ENCODE measurements at places on chromosomes 16 and 17. TPM values are rescaled to one million over a fixed set of nuclear protein-coding genes. Genes with fewer than 3 reads are reported as not detected.

The MYH1 gene
- 1.6 TPM for total RNA-seq

DNA sequence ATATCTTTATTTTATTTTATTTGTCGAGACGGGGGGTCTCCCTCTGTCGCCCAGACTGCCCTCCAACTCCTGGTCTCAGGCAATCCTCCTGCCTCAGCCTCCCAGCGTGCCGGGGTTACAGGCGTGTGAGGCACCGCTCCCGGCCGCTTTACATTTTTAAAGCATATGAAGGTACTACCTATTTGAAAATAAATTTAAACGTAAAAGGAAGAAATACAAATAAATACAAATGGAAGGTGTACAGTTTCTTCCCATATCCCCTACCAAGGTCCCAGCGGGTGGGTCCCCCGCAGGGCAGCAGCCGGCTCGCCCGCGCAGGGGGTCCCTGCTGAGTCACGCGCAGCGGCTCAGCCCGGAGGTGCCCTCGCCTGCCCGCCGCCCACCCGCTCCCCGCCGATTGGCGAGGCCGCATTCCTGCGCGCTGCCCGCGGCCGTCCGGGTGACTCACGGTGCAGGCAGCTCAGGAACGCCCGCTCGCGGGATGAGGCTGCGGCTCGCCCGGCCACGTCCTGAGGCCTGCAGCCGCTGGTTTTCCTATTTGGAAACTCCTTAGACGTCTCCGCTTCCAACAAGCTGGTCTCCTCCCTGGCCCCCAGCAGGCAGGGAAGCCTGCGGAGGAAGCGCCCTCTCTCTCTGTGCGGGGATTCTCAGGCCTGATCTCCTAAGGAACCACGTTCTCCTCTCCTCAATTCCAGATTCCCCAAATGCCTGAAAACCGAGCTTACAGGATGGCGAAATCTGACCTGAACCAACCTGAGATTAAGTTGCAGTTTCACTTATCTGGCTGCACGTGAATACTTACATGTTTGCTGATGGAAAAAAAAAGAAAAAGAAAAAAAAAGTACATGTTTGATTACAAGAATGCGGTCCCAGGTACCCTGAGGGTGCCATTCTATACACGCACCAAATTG is 54.8 kb upstream of the MAP3K14 start:
- peak; percentile 82 for DNase-seq

DNA sequence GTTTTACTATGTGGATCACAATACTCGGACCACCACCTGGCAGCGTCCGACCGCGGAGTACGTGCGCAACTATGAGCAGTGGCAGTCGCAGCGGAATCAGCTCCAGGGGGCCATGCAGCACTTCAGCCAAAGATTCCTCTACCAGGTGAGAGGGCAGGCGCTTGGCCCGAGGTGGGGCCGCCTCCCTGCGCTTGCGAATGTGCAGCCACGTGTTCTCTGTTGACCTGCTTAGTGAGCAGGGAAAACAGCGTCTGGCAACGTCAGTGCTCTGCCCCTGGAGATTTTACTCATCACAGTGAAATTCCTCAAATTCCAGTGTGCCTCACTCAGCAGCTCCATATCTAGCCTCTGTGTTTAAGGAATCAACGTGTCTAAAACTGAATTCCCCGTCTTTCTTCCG is 33.4 kb upstream of the CLEC18A start:
- DNase-seq = no peak

GRCh38 chr16:23071196-23072083 is 77.8 kb downstream of the USP31 start:
- no peak for DNase-seq

DNA sequence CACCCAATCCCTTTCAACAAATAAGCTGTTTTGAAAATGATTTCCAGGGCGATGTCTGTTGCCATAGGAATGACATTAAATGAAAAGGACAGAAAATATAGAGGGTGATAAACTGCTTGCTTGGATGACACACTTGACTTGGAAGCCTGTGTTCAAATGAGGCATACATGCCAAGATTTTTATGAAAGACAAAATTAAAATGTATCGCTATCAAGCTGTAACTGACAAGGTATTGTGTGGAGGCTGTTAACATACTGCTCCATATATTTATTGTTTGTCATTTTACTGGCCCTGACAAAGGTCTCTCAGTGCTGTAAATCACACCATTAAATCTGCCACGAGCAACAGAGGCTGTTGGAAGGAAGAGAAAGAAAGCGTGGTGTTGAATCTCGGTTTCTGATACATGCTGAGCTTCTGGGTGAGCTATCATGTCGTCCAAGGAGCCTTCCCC is 456.2 kb upstream of the SALL1 start:
- DNase-seq = no peak

- no peak for DNase-seq
Observed at GRCh38 chr17:41396996-41397660, at the start of gene KRT31. TSS of gene KRT31 (minus strand) at chr17:41397608. CDS start at chr17:41397539, 69 bp downstream.

- peak; percentile 80 for DNase-seq
Observed at GRCh38 chr17:39629494-39629880, 2.7 kb downstream of the PPP1R1B start.

The SPN gene
- 1.9 TPM for total RNA-seq

DNA sequence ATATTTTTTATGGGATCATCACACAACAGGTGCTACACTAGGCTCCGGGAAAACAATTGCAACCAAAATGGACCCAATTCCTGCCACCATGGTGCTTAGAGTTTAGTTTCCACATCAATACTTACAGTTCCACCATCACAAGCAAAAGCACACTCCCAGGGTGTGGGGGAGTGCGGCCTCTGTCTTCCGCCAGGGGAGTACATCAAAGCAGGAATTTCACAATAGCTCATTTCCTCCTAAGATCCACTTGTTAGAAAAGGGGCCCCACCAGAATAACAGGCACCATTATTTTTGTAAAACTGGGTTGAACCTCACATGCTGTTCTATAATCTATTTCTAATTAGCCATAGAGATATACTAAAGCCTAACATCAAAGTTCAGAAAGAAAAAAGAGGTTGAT is 44.3 kb upstream of the PSMD7 start:
- DNase-seq = no peak

The KRTAP1-1 gene
- not detected for total RNA-seq

DNA sequence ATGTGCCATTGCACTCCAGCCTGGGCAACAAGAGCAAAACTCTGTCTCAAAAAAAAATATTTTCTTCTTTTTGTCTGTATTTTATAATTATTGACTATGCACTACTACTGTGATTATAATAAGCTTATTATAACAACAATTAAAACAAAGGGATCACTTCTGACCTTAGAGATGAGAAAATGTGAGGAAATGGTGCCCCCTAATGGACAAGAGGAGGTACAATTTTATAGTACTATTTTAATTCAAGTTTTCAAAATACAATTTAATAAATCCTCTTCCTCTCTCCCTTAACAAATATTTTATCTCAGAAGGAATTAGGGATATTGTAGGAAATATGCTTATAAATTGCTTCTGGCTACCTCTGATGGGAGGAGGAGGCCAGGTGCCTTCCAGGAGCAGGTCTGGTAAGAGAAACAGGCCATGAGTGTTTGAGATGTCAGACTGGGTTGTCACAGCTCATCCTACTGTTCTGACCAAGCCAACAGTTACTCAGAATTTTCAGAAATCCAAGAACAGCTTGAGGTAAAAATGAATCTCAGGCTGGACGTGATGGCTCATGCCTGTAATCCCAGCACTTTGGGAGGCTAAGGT is 14.0 kb downstream of the VPS53 start:
- DNase-seq = no peak

The CIBAR2 gene
- total RNA-seq = not detected

DNA sequence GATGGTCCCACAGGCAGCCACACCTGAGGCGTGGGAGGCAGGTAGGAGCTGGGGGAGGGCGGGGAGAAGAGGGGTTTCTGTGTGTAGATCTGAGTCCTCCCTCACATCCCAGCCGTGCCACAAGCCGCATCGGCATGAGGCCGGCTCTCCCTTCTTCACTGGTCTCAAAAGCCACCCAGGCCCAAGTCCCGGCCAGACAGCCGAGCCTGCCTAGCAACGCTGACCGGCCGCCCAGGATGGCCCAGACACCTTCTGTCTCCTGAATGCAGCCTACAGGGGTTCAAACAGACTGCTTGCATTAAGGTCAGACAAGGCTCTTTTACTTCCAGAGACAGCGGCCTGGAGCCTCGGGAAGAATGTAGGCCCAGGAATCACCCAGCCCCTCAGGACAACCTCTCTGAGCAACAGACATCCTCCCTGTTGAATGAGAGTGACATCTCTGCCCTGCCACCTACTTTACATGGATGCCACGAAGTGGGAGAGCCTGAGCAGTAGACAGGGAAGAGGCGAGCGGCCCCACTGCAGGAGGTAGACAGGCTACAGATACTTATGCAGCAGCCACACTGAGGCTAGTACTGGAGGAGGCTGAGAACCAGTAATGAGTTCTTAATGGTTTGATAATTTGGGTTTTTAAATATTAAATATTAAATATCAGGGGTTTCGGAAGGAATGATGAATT is 69.6 kb downstream of the N4BP1 start:
- DNase-seq = no peak

The ABCA8 gene
- 14.7 TPM for total RNA-seq

The OR1D5 gene
- total RNA-seq = not detected

DNA sequence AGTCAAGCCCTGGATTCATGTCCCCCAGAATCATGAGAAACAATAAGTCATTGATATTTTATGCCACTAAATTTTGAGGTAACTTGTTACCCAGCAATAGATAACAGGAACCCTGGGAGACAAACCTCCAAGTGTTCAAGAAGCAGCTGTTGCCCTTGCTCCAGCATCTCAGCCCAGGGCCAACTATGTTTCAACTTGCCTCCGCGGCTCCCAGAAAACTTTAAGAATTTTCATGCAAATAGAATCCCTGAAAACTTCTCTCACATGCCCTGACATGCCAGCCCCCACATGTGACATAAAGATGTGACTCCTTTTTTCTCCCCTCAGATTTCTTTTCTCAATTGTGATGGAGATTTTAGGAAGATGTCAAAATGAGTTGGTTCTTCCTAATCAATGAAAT is 22.8 kb downstream of the LYRM9 start:
- no peak for DNase-seq

GRCh38 chr16:54285414-54286089 is 1.0 kb downstream of the IRX3 start:
- no peak for DNase-seq

DNA sequence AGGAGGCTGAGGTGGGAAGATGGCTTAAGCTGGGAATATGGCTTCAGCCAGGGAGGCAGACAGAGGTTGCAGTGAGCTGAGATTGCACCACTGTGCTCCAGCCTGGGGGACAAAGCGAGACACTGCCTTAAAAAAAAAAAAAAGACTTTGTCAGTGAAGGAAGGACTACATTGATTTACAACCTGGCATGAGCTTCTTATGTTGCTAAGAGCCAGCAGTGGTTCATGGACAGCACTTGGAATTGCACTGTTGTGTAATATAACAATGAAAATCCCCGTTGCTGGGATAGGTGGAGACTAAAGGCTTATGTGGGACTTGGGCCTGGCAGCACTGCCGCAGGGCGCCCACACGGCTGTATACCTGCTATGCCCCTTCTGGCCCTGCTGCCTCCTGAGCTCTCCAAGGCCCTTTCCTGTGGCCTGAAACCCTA is 14.1 kb upstream of the SLC16A5 start:
- peak; percentile 53 for DNase-seq

The PIK3R5 gene
- total RNA-seq = 0.40 TPM

The SOST gene
- not detected for total RNA-seq

The KCNH6 gene
- total RNA-seq = not detected

GRCh38 chr17:20202141-20202621 is 193.0 kb downstream of the SPECC1 start:
- peak; percentile 52 for DNase-seq

GRCh38 chr17:73546770-73547536 is 97.3 kb downstream of the SDK2 start:
- DNase-seq = peak; percentile 70

GRCh38 chr17:64148699-64149098 is 18.8 kb upstream of the ERN1 start:
- no peak for DNase-seq

The MYH3 gene
- total RNA-seq = 6.6 TPM

- no peak for DNase-seq
Observed at GRCh38 chr16:72788269-72788809, 259.6 kb downstream of the ZFHX3 start.

The NECAB2 gene
- total RNA-seq = 0.41 TPM

The GALNS gene
- total RNA-seq = 54.6 TPM

The GRAPL gene
- not detected for total RNA-seq

- no peak for DNase-seq
Observed at GRCh38 chr17:9332132-9332494, 243.5 kb downstream of the STX8 start.

GRCh38 chr16:66289051-66289680 is 77.3 kb upstream of the CDH5 start:
- DNase-seq = no peak

DNA sequence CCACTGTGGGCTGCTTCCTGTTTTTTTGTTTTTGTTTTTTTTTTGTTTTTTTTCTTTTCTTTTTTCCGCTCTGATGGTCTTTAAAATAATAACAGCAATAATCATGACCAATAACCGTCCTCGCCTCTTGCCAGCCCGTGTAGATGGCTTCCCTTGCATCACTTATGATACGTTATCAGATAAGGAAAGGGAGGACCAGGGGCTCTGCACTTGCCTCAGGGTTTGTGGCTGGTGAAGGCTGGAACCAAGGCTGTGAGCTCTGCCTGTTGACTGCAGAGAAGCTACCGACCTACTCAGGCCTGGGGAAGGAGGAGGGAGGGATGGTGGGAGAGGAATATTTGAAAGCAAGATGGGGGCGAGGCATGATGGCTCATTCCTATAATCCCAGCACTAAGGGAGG is 114.0 kb upstream of the SDK2 start:
- DNase-seq = no peak

DNA sequence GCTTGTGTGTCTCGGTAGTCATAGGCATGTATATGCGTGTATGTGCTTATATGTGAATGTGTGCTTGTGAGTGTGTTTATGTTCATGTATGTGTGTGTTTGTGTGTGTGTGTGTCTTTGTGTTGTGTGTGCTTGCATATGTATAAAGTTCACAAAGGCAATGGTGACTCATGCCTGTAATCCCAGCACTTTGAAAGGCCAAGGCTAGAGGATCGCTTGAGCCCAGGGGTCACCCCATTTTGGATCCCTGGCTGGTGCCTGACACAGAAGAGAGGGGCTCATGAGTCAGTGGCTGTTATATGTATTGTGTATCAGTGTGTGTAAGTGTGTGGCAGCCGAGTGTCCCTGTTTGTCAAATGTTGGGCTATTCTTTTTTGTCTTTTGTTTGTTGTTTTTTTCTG is 69.3 kb downstream of the ABCC1 start:
- DNase-seq = no peak

GRCh38 chr17:32159586-32160438 is 17.5 kb downstream of the RHOT1 start:
- DNase-seq = no peak

All from transverse colon (tissue), 4 donors.